T follicular helper cell (primary cell): ENCODE measurements at places on chromosomes 6 and 20.

DNA sequence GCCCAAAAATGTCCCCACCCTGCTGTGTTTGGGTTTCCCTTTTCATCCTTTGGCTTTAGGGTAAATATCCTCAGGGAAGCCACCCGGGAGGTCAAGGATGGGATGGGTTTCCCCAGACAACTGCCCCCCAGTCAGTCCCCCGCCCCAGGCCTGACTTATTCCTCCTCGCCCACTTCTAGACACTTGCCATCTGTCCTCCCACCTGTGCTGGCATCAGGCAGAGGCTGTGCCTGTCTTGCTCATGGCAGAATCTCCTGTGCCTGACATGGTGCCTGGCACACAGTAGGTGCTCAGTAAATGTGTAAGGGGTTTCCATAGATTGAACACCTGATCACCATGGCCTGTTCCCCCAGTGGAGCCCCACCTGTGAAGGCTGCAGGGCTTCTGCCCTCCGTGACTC is 141.8 kb downstream of the PHACTR3 start:
- no peak for DNase-seq

DNA sequence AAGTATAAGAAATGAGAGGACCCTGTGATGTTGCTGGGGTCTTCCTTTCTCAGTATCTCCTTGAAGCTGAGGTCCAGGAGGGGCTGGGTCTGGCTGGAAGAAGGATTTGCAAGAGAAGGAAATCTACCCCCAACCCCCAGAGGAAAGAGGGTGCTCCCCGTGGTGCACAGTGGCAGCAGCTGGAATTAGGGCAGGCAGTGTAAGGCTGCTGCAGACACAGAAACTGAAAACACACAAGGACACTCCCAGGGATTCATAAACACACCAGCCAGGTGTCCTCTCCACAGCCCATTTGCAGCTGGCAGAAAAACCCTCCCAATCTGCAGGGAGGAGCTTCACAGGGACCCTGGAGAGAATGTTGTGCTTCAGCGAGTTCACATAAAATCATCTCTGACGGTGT is 297.2 kb downstream of the CDH26 start:
- DNase-seq: no peak

GRCh38 chr6:35216851-35217811 is 3.4 kb downstream of the SCUBE3 start:
- no peak for DNase-seq

DNA sequence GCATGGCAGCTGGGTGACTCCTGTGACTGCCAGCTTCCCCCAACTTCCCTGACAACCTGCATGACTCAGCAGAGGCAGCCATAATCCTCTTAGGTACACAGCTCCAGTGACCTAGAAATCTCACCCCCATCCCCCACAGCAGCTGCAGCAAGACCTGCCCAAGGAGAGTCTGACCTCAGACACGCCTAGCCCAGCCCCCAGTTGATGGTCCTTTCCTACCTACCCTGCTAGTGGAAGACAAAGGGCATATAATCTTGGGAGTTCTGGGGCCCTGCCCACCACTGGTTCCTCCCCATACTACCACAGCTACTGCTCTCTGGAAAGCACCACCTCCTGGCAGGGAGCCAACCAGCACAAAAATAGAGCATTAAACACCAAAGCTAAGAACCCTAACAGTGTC is 90.2 kb downstream of the F13A1 start:
- no peak for DNase-seq

DNA sequence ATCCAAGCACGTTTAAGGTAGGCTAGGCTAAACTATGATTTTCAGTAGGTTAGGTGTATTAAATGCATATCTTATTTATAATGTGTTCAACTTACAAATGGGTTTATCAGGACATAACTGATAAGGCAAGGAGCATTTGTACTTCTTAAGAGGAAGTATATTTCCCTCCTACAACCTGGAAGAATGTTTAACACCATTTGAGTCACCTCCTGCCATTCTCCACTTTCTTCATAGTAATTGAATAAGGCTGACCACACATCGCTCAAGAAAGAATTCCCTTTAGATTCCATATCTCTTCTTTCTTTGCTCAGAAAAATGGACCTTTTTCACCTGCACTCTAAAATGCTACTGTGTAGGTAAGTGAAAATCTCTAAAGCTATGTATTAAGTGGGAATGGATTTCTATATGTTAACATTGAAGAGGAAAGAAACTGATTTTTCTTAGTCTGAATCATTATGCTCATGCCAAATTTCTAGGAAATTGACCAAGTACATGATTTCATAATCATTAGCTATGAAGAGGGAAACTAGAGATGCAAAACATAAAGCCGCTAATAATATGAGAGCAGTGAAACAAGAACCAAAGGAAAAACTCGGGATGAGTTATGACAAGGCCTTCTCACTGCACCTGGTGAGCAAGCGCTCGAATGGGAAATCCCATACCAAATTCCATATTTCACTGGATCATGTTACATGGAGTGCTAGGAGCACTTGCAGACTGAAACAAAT is 210.4 kb downstream of the ALDH8A1 start:
- no peak for DNase-seq

DNA sequence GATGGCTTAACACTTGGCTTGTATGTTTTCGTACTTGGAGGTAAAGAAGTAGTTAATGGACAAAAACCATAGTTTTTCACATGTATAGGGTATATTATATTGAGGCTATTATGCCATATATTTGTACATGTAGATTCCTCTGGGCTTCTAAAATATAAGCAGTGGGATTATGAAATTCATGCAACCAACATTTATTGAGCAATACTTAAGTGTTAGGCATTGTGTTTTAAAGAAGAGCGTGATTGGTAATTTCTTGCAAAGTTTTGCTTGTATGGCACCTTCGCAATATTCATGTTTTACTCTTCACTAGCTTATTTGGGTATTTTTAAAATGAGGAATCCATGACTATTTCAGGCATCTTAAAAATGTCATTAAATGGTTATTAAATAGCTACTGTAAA is 2.5 kb downstream of the TULP4 start:
- no peak for DNase-seq
